ENCODE measurements at places on chromosomes 7 and 10.

- no peak for DNase-seq
Measured at GRCh38 chr10:103960103-103960502, 6.8 kb upstream of the SLK start.

DNA sequence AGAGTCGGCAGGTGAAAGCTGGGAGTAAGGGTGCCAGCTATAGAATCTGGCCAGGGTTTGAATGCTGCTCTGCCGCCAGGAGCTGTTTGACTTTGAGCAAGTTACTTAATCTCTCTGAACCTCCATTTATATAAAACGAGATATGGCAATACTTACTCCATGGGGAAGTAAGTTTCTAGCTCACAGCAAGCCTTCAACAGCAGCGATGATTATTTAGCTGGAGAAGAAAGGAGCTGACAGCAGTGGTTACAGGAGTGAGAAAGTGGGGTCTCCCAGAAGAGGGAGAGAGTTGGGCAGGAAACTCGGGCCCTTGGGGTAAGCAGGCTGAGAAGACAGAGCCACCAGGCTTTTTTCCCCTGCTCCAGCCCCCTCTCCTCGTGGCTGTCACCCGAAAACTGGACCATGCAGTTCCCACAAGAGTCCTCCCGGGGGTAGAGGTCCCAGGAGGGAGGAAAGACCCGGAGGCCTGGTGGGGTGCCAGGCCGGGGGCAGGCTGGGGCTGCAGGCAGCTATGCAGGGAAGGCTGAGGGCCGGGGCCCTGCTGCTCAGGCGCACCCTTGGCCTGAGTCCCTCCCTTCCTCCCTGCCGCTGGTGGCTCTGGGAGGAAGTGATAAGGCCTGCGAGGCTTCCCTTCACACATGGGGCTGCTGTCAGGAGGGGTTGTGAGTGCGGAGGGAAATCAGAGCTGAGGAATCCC, 3.5 kb downstream of the NOS3 start:
- no peak for DNase-seq

DNA sequence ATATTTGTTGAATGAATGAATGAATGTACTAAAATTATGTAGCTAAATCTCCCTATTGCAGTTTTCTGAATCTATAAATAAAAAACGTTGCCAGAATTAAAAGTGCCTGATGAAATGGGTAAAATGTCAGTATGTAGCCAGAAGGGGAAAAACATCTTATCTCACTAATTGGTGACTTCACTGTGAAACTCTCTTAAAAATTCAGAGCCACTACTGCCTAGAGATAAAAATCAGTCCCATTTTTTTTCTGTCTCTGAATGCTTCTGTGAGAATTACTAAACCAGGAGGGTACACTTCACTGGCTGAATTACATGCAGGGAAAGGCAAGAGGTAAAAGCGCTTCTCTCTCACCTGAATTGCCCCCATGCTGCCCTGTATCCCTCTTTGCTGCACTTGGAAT, 69.6 kb upstream of the HPS1 start:
- DNase-seq: no peak

DNA sequence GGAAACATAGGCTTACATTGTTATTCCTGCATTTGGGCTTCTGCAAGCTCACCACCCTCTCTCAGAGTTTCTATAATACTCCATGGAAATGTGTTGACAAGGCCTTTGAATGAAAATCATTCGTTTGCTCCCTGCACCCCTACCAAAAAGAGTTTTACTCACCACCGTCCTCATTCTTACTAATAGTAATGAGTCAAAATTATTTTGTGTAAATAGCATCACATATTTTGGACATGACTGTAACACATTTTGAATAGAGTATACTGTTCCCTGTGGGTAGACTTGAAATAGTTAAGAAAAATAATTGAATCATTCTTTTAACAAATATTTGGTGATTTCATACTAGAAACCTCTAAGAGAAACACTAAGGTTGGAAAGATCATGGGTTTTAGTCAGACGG, 84.6 kb downstream of the AKAP9 start:
- DNase-seq: no peak

- DNase-seq: peak; percentile 17
Measured at GRCh38 chr10:110158051-110159005, 49.1 kb upstream of the MXI1 start.

DNA sequence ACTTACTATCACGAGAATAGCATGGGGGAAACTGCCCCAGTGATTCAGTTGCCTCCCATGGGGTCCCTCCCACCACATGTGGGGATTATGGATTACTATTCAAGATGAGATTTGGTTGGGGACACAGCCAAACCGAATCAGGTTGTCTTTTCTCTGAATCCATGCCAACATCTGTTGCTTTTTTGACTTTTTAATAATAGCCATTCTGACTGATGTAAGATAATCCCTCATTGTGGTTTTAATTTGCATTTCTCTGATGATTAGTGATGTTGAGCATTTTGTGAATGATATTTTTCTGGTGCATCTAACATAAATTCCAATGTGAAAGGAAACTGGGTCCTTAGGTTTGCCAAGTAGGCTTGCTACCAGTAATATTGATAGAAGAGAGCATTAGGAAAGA, 69.0 kb upstream of the ARHGAP21 start:
- no peak for DNase-seq

DNA sequence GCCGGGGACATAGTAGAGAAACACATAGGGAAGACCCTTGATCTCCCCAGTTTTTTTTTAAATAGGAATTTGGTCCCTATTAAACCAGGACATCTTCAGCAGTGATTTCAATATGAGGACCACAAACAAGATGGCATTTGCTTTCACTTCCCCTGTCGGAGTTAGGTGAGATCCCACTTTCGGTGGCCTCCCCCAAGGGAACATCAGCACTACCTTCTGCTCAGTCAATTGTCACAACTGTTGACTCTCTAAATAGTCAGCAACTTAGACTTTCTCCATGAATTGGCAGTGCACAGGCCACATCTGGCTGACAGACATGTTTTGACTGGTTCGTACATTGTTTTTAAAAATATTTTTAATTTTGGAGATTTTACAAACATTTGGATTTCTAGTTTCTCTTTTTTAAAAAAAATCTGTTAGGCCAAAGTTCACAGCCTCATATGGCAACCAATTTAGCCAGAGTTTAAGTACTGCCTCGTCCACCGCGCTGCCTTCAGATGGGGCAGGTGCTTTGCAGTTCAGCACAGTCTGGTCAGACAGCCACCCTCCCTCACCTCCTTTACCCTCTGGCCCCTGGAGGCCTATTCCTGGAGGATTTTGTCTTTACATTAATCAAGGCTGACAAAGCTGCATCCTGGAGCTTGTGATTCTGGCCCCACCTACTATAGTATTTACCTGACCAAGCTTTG, 139.2 kb upstream of the PRR15 start:
- no peak for DNase-seq

GRCh38 chr7:151013733-151014497, 10.4 kb downstream of the ATG9B start:
- DNase-seq: no peak

GRCh38 chr10:33355274-33355673, 20.8 kb upstream of the NRP1 start:
- no peak for DNase-seq

GRCh38 chr10:93894516-93895378, 969 bp downstream of the SLC35G1 start:
- no peak for DNase-seq

DNA sequence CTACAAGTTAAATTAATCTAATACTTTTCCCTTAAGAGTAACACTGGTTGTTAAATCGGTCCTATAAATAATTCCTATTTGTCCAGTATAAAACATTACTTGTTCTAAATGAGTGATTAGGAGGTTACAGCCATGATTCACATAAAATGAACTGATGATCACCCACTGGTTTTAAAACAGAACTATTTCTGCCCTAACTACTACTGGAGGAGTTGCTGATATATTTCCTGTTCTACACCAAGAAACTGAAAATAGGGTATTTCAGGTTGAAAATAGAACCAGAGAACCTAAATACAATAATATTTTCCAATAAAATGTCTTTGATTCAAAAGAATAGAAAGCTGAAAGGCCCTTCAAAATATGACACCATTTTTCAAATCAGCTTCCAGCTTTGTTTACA, 30.9 kb downstream of the DNAJC1 start:
- no peak for DNase-seq

GRCh38 chr10:21614000-21614399, 80.0 kb downstream of the MLLT10 start:
- no peak for DNase-seq

- no peak for DNase-seq
Measured at GRCh38 chr7:77579797-77580196, 42.7 kb downstream of the PTPN12 start.

DNA sequence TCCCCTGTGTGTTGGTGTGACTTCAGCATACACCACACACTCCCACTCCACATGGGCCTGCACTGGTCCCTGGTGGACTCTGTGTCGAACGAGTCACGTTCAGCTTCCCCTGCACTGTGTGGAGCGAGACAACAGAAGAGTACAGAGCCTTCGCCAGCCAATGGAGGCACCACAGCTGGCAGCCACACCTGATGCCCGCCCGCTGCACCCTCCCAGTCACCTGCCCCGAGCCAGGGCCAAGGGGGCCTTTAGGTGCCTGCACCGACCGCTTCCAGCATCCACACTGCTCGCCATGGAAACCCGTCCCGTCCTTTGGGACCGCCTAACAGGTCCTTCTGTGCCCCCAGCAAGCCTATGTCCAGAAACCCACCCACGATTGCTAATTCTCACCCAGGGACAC, 9.2 kb downstream of the FOXL3 start:
- DNase-seq: no peak

- DNase-seq: no peak
Measured at GRCh38 chr7:4724648-4725013, 42.5 kb downstream of the FOXK1 start.

DNA sequence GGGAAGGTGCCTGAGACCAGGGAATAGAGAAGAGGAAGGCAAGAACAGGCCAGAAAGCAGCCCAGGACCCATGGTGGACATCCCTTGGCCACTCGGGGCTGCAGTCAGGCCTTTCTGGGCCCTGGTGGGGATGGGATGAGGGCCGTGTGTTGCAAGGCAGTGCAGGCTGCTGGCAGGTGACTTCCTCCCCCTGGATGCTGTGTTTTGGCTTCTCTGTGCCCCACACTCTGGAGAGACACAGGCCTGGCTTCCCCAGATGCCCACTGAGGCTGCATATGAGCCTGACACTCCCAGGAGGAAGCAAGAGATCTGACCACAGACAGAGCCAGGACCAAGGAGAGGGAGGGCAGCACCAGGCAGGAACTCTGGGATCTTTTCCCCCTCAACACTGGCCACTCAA, 39.9 kb downstream of the ANXA8 start:
- DNase-seq: no peak

Measured in coronary artery (tissue), 2 donors.